ENCODE measurements at places on chromosomes 2 and 18.

- no peak for DNase-seq
These were observed 329.8 kb upstream of the THUMPD2 start for GRCh38 chr2:40108851-40109250.

- DNase-seq: peak; percentile 67
These were observed 3.3 kb upstream of the ACTR3 start for GRCh38 chr2:113886479-113887008.

DNA sequence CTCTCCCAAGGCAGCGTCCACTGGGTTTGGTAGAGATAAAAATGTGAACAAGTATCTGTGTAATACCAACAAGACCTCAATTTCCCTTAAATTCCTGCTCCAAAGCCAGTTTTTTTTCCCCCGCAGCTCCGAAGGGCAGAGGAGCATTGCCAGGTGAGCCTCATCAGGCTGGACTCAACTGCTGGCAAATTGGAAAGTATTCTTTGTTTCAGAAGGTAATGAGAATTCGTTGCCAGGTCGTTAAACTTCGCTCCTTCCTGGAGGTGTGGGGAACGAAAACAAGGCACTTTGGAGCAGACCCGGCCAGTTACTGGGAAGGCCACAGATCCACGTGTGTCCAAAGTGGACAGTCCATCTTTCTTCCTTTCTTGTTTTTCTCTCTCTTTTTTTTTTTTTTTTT is 30.4 kb upstream of the ASB18 start:
- no peak for DNase-seq

GRCh38 chr2:179899666-179900065 is 38.3 kb upstream of the ZNF385B start:
- DNase-seq: no peak

GRCh38 chr2:237642038-237642734 is 14.8 kb downstream of the LRRFIP1 start:
- DNase-seq: no peak

- DNase-seq: no peak
These were observed 921.7 kb downstream of the DPP10 start for GRCh38 chr2:115364093-115364492.

DNA sequence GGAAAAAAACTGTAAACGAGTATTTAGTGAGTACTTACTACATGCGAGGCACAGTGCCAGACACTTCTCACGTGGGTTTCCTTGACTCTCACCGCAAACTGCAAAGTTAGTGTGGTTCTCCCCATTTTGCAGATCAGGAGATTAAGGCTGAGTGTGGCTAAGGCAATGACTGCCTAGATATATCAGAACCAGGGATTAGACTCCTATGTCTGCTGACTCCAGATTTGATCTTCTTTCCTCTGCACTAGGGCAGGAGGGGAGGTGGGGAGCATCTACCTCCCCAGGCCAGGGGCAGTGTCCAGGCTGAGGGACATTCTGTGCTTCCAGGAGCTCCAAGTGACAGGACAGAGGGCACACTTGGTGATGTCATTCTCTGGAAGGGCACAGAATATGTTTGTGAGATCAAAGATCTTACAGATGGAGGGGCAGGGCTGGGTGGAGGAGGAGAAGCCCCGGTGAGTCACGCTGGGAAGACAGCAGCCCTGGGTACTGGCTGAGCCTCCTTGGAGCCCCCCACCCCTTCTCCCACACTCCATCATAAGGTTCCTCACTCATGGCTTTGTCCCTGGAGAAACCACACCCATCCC is 92.4 kb downstream of the RHOB start:
- no peak for DNase-seq

DNA sequence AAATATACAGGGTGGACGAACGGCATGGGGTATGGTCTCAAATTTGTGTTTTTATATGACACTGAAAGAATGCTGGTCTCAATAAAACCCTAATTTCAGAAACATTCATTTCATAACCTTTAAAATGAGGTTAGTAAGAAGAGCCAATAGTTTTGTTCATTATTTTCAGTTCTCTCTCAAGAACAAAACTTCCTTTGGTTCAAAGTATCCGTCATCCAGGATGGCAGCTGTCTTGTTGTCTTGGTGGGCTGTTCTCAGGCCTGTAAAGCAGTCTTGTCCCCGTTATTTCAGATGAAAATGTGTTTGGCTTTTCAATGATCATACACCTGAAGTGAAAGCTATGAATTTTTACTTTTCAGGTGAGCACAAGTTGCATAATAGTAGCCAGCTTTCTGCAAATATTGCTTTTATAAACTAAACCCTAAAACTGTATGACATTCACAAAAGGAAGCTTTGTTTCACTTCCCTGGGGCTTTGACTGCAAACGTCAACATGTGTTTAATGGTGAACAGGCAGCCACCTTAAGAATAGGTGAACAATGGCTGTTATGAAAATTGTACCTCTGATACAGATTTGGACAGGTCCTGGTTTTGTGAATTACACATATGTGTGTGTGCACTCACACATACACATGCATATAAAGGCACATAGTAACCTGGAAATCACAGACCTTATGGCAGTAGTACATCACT is 2.6 kb downstream of the IL18RAP start:
- no peak for DNase-seq

DNA sequence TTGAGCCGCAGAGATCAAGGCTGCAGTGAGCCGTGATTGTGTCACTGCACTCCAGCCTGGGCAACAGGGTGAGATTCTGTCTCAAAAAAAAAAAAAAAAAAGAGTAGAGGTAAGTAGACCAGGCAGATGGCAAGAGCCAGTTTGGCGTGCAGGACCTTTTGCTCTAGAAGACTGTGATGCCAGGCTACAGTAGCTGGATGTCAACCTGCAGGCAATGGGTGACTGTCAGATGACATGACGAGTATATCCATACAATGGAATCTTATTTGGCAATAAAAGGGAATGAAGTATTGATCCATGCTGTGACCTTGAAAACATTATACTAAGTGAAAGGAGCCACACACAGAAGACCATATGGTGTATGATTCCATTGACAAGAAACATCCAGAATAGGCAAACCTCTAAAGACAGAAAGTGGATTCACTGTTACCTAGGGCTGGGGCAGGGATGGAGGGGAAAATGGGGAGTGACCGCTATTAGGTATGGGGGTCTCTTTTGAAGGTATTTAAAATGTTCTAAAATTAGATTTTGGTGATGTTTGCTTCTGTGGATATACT is 11.2 kb upstream of the DGUOK start:
- DNase-seq: no peak

DNA sequence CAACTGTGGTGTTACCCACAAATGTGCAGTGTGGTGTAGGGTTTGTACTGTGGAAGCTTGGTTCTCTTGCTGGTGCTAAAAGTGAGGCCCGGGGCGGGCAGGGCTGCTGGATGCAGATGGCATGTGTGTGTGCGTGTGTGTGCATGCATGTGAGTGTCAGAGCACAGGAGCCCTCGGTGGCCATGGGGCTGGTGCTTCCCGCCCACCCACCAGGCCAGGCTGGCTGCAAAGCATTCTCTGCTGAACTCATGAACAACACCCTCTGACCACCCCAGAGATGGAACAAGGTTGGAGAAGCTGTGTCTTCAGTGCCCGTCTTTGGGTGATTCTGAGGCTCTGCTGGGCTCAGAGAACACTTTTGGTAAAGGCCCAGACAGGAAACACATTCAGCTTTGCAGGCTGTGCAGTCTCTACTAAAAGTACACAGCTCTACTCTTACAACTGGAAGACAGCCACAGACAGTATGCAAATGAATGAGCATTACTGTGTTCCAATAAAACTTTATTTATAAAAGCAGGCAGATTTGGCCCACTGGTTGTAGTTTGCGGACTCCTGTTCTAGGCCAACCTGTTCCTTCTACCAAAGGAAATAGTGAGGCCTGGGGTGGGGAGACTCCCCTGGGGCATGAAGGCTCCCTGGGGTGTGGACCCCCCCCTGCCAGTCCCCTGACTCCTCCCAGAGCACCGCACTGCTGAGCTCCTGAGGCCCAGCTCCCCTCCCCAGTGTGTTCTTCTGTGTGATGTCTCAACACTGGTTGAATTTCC is 225.3 kb upstream of the HDAC4 start:
- DNase-seq: no peak

DNA sequence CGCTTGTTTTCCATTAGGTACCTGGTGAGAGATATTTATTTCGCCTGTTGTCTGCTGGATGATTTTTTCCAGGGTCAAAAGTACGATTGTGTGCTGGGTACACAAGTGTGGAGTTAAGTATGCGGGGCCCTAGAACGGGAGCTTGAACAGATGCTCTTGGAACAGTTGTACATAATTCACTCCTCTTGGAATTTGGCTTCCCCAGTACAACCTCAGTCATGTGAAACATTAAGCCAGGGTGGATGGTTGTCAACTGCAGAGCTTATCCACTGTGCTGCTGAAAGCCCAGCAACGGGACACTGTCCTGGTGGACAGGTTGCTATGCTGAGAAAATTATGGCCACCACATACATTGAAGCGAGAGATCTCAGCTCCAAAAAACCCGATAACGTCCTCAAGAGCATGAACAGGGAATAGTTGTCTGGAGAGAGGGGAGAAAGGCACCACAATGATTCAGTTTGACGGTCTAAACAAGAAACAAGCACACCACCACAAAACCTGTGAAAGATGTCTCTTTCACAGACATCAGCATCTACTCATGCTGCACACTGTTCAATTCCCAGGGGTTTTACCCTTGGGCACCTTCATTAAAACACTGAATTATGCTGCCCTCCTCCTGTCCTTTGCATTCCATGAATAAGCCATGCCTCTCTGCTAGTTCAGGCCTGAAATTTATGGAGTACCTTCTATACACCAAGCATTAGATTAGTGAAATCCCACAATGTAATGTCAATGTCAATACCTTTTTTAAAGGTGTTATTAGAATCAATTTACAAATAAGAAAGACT is 176.8 kb upstream of the TRIB2 start:
- DNase-seq: no peak

DNA sequence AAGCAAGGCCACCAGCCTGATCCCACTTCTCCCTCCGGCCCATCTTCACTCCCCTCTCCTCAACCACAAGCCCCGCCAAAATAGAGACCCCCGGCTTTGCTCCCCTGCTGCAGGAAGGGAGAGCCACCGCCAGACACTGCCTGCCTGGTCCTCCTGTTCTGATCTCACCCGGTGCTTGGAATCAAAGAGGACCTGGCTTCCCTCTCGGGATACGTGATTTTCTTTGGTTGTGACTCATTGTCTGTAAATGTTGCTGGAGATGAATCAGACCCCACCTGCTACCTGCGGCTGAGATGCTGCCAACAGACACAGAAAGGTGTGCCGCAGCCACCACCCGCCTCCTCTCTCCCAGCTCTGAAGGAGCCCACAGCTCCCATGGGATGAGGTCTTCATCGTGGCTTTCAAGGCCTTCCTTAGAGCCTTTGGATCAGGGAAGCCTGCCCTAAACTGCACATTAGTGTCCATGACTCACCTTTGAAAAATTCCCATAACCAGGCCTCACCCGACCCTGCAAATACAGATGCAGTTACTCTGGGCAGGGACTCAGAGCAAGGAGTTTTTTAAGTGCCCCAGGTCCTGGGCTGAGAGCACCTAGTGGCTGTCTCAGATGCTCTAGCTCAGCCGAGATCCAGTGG is 79.4 kb upstream of the ZNF532 start:
- no peak for DNase-seq

DNA sequence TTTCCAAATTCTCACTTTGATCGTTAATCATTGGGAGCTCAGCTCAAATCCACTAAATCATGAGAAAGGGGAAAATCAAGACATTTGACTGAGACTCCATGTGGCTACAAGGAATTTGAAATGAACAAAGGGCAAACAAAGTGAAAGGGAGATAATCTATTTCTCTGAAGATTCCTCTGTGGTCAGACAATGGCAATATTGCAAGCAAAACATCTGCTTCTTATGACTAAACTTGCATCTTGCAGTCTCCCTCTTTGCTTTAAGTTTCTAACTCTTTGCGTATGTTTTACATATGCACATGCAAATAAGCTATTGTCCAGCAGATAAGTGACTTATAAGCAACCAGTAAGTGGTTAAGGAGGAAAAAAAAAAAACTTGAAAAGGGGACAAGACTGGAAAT is 299.1 kb upstream of the NXPH2 start:
- DNase-seq: no peak

GRCh38 chr2:25602333-25602723 is 71.0 kb downstream of the DTNB start:
- DNase-seq: no peak

GRCh38 chr2:147499785-147500184 is 345.0 kb upstream of the ACVR2A start:
- DNase-seq: no peak

DNA sequence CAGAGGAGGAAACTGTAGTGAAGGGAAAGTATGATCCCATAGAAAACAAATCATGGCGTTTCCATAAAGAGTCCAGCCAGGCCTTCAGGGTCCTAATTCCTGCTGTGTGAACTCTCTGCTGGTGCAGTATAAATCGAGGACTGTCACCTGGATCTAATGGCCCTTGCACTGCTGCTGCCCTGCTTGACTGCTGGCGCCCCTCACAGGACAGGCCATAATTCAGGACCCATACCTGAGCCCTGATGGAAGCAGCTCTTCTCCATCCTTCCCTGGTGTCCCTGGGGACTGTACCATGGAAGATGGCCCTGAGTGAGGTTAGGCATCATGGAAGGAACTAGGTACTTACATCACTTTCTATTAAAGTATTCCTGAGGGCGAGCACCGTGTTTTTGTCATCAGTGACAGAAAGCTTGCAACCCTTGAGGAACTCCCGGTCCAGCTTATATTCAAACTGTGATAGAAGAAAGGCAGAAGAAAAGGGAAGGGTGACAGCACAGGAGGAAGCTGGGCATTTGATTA is 116.9 kb downstream of the RIF1 start:
- DNase-seq: no peak

- no peak for DNase-seq
These were observed 16.8 kb downstream of the ARID5A start for GRCh38 chr2:96553176-96553956.

GRCh38 chr18:49814147-49814499 is 790 bp upstream of the ACAA2 start:
- DNase-seq: peak; percentile 61

DNA sequence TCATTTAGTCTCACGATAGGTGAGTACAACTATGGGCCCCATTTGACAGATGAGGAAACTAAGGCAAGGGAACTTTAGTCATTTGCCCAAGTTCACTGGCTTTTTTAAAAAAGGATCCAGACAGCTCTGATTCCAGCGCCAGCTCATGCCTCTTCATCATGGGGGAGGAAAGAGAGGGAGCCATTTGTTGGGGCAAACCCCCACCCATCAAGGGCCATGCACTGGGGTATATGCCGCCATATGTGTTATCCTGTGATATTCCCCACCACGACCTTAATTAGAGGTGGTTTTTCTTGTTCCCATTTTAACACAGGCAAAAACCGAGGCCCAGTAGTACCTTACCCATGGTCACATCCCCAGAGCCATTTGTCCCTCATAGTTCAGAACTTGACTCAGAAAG is 649 bp upstream of the GPBAR1 start:
- DNase-seq: no peak

Data from adrenal gland (tissue), 19 donors.